ENCODE measurements at places on chromosomes 16 and 17.

DNA sequence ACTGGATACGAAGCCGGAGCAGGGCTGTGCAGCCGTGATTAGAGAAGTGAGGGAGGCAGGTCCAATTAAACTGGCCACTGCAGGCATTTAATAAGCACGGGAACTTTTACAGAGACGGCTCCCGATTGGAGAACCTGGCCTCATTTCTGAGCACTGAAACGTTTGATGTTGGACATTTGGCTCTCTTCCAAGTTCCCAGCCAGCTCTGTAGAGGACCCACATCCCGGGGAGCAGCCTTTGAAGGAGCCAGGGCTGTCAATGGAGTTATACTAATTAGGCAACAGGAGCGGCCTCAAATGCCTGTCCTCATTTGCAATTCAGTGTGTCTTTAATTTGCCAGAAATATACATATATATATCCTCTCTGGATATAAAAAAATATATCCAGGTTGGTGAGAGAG, 499.4 kb upstream of the C16orf82 start:
- DNase-seq = no peak

GRCh38 chr17:14303343-14304221, 2.7 kb downstream of the HS3ST3B1 start:
- DNase-seq = no peak

- no peak for DNase-seq
Observed at GRCh38 chr16:47627085-47627639, 166.0 kb downstream of the PHKB start.

GRCh38 chr16:56662357-56663354, 4.9 kb downstream of the MT1F start:
- no peak for DNase-seq

DNA sequence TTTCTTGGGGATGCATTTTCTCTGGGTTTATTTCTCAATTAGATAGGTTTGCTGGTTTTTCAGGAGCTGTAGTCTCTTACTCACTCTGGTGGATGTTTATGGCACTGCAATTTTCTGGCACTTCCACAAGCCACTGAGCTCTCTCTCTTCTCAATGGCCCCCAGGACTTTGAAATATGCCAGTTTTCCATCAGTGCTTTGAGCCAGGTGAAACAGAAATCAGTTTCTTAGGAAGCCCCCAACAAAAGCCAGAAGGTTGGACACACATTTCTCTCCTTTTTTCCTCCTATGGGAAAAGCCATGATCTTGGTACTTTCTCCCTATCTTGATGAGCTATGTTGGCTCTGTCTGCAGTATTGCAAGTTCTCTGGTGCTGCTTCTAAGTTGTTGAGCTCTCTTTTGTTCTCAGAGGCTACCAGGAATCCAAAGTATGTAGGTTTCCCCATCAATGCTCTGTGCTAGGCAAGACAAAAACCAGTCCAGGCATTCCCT, 90.7 kb upstream of the SMIM36 start:
- DNase-seq = peak; percentile 62

- no peak for DNase-seq
Observed at GRCh38 chr16:11067697-11068141, 123.4 kb downstream of the CLEC16A start.

- no peak for DNase-seq
Observed at GRCh38 chr16:49463529-49463928, 89.9 kb downstream of the C16orf78 start.

DNA sequence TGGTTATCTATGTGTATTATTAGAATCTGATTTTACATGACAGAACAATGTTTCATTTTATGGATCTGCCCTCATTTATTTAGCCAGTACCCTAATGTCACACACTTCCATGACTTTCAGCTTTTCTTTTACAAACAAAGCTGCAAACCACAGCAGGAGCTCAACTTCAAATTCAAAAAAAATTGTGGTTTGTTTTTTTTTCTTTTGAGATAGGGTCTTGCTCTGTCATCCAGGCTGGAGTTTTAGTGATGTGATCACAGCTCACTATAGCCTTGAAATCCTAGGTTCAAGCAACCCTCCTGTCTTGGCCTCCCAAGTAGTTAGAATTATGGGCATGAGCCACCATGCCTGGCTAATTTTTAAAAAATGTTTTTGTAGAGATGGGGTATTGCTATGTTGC, 8.2 kb upstream of the MPRIP start:
- DNase-seq = no peak

GRCh38 chr16:74450236-74450635, 29.0 kb upstream of the CLEC18B start:
- DNase-seq = no peak
